Frontal cortex (tissue), 4 donors: ENCODE measurements at places on chromosomes 2 and 18. TPM values are rescaled to one million over a fixed set of nuclear protein-coding genes. Genes with fewer than 3 reads are reported as not detected.

DNA sequence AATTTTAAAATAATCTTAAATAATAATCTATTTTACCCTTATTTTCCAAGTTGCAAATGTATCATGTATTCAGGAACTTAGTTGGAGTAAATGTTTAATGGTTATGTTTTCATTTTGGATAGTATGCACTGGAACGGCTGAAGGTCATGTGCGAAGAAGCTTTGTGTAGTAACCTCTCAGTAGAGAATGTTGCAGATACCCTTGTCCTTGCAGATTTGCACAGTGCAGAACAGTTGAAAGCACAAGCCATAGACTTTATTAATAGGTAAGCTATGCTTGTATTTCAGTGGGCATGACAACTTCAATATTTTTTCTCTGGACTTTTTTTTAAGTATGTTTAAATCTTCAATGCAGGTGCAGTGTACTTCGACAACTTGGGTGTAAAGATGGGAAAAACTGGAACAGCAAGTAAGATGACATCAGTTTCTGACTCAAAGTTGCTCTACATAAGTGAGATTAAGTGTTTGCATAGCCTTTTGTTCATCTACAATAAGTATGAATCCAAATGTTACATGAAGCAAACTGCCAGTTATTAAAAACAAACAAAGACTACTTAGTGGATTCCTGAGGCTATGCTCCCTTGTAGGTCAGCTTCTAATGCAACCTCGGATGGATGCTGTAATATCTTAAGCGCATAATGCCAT is 63.1 kb downstream of the SPOPL start:
- DNase-seq, result no peak

GRCh38 chr2:207123776-207124391 is 41.9 kb downstream of the KLF7 start:
- no peak for DNase-seq

- DNase-seq, result no peak
Observed at GRCh38 chr2:214740867-214741395, 68.6 kb downstream of the BARD1 start.

C1QL2 gene
- total RNA-seq, result 0.41 TPM
